ENCODE measurements at places on chromosomes 6 and 20.

DNA sequence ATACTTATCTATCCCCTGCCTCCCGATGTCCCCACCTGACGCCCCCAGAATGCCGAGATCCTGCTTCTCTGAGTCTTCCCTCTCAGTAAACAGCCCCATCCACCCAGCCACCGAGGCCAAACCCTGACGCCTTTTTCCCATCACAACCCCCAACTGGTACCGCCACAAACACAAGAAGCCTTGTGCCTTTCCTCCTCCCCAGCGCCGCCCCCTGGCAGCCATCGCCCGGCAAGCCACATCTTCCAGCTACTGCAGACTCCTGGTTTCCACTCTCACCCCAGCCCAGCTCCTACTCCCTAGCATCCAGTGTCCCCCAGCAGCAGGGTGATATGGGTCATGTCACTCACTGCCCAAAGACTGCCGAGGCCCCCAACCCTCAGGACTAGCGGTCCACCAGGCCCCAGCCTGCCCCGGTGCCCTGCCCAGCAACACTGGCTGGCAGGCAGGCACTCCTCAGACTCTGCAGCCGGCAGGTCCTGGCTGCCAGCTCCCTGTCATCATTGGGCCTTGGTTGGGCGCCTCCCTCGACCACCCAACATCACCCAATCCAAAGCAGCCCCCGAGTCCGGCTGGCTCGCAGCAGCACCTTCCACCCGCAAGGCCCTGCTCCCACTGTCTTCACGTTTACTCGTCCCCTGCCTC lies 11.2 kb downstream of the TCFL5 start:
- DNase-seq = no peak

GRCh38 chr6:107641500-107641941 lies 151.6 kb downstream of the SOBP start:
- DNase-seq = no peak

- DNase-seq = no peak
Measured at GRCh38 chr6:41051873-41052272, 1.1 kb upstream of the APOBEC2 start.

DNA sequence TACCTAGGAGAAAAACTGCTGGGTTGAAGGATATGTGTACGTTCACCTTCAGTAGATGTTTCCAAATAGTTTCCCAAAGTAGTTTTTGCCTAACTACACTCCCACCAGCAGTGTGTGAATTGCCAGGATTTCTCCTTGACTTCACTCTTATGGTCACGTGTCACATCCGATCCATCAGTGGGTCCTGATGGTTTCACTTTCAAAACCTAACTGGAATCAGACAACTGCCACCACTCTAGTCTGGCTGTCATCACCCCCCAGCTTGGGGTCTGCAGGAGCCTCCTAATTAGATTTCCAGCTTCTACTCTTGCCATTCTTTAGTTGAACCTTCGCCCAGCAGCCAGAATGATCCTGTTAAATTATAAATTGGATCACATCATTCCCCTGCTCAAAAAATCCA lies 8.5 kb upstream of the SLC12A5 start:
- DNase-seq = no peak

- DNase-seq = no peak
Measured at GRCh38 chr20:61937963-61938838, 127.5 kb downstream of the TAF4 start.

GRCh38 chr6:116697480-116697879 lies 16.5 kb downstream of the KPNA5 start:
- no peak for DNase-seq

DNA sequence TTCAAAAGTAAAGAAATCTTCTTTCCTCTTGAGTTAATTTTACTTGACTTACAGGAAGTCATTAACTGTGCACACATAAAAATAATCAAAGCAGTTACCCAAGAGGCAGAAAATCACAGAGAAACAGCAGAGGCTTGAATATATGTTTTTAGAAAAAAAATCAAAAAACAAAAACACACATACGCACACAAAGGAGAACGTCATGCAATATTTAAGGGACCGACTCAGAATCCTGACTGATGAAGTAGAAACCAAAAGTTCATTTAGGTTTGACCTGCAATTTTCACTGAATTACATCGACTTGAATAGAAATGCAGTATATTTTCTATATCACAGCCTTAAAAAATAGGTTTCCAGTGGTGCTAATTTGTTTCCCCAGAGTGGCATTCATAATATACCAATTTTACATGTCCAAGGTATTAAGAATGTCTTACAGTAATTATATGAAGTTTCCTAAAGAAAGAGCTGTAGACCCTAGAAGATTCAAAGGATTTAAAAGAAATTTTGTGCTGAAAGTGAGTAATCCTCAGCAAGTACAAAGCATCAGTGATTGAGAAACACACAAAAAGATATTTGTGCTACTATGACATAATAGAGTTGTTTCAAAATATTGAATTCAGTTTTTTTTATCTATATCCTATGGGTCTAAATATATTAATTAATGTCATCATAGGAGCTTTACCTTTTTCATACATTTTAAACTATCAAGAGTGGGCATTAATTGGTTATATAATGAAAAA lies 358.5 kb upstream of the RUNX2 start:
- DNase-seq = no peak

- DNase-seq = no peak
Measured at GRCh38 chr6:147742440-147742839, 233.9 kb downstream of the SAMD5 start.

GRCh38 chr20:60007464-60007863 lies 49.2 kb downstream of the CDH26 start:
- DNase-seq = no peak

GRCh38 chr20:48238326-48238725 lies 453.0 kb upstream of the SULF2 start:
- DNase-seq = no peak

GRCh38 chr6:159522877-159523547 lies 170.0 kb downstream of the SOD2 start:
- DNase-seq = no peak

DNA sequence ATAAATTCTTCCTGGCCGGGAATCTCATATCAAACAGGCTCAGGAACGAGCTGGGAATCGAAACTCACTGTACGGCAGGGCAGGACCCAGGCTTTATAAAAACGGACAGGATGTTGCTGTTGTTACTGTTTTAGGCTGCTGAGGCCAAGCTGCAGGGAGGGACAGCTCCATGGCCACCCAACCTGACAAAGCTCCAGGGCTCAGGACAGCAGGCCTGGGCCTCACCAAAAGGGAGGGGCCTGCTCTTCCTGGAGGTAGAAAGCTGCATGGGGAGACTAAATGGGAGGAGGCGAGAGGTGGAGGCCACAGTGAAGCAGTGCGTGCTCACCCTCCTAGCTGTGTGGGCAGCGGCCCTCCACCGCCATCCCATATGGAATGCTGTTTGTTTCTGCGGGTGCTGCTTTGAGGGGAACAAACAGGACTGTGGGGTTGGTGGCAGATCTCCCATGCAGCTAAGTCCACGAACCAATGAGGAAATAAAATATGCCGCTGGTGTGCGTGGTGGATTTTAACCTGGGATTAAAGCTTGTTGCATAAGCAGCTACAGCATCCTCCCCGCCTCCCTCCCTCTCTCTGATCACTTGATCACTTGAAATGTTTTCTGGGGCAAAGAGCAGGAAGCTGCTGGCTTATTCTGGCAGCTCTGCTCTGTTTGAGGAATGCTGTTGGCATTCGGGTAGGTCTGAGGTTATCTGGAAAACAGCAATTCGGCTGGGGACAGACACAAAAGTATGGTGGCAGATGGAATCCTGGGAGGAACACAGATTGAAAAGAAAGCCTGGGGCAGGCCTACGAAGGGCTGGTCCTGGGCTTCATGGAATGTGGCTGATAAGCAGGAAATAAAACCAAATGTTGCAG lies 2.4 kb upstream of the ZMYND8 start:
- DNase-seq = peak; percentile 69

DNA sequence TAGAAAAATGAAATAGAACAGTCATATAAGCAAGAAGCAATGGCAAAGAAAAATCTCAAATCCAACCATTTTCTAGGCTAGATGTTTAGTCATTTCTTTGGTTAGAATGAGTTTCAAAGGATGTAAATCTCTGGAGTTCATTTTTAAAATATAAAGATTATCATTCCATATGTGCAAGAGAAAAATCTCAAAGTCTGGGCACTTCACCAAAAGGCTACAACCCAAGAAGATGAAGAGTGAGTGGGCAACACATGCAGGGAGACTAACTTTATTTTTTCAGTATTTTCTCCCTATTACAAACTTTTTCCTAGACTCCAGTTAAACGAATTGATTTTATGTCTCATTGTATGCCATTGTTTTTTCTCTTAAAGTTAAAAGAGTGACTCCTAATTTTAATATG lies 83.6 kb downstream of the PHACTR1 start:
- DNase-seq = no peak

GRCh38 chr6:43771210-43771857 lies 1.3 kb downstream of the VEGFA start:
- DNase-seq = peak; percentile 30

DNA sequence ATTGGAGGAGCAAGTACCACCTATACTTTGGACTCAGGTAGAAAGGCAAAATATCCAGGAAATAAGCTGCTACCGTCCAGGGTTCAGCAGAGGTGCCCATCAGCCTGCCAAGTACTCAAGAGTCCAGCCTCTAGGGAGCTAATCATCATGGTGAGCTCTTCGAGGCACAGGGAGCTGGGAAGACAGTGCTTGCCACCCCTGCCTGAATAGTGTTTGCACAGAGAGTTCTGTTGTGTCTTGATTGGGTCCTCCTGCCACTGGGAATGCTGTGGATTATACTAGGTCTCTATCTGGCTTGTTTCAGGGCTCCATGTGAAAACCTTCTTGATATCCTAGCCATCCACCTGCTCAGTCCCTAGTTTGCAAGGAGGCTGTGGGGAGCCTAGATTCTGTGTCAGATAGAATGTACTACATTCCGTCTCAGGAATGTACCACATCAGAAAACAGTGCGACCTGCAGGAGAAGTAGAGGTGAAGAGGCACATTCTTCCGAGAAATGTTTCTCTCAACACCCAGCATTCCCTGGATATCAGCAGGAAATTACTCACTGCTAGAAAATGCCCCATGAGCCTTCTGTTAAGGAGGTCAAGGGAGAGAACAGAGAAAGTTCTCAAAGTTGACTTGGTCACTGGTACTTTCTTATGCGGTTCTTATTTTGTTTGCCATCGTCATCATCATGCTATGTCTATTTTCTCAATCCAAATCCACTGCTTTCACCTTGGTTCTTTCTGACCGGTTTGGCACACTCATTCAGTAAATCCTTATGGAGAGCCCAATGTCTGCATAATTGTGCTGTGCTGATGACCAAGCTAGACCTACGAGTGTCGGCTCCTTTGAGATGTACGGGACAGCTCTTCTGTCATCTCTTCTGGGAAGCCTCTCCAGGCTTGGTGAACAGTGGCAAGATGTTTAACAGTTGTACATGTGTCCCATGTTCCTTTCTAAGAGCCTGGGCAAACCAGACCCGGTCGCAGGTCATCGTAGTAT lies 30.7 kb downstream of the PTPN1 start:
- DNase-seq = no peak

- DNase-seq = no peak
Measured at GRCh38 chr6:135475292-135475886, 22.2 kb downstream of the AHI1 start.

DNA sequence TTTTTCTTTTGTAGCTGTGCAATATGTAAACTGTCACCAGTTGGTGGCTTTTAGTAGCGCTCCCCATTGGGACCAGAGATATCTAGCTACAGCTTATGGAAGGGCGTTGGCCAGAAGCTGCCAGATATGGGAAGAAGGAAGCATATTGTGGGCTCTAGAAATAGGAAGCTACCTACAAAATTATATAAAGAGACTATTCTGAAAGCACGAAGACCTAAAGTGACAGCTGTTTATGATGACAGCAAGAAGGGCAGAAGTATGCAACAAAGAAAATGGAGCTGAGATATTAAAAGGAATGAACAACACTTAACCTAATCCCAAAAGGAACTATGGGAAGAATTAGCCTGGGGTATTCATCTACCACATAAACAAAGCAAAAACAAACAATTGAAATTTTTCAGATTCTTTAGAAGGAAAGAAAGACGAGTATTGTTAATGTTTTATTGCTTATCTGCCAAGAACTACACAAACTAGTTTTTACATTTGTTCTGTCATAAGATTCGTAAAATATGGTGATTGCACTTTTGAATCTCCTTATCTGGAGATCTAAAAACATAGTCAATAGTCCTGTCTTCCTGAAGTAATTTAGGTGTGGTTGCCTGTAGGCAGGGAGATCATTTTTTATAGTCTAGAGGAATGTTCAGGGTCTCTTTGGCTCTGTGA lies 81.6 kb downstream of the NCOA7 start:
- no peak for DNase-seq

- no peak for DNase-seq
Measured at GRCh38 chr6:69238067-69238466, 558.7 kb downstream of the LMBRD1 start.

- DNase-seq = peak; percentile 25
Measured at GRCh38 chr6:158396136-158396535, 83.9 kb downstream of the TULP4 start.

DNA sequence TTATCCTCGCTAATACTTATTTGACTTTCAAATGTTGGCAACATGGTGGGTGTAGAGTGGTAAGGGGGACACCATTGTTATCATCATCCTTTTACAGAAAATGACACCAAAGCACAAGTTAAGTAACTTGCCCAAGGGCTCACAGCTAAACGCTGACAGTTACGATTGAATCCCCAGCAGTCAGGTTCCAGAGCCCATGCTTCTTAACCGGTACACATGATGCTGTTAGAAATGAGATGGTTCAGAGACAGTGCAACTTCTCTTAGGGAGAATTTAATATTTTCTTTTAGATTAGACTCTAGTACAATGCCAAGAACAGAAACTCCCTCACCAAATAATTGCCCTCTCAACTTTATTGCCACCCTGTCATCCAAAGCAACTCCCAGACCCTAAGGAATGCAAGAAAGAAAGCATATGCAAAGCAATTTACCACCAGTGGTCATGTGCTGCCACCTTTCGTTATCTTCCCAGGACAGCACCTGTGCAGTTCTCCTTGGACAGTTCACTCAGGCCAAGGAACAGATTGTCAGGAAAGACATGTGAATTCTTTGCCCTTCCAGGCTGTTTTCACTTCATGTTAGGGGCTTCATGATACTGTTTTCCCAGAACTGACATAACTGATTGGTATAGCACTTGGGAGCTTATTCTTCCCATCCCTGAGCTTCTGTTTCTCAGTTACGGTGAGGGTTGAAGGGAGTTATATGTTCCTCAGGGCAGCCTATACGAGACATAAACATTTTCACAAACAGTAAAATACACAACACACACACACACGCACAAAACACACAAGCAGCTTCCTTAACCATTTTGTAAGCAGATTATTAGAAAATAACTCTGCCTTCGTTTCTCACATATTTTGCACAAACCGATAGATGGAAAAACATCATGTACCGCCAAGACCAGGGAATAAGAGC lies 5.1 kb downstream of the HLA-DMA start:
- peak; percentile 10 for DNase-seq

DNA sequence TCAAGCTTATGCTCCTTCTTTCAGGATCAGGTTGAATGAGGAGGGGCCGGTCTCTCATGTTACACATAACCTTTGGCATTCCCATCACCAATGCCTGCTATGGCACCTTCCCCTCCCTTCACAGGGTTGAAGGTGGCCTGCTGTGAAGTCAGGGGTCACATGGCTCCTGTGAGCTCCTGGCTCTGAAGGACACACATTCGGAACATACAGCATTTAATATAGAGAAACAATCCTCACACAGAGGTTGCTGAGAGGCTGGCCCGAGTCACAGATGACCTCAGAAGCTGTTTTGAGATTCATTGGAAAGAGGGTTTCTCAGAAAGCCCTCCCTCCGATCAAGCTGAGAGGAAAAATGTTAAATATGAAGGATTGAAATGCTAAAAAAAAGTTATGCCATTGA lies 82.1 kb downstream of the PSMG4 start:
- DNase-seq = no peak

- DNase-seq = no peak
Measured at GRCh38 chr6:161745594-161746141, 471.8 kb upstream of the AGPAT4 start.

GRCh38 chr6:71444222-71444621 lies 155.6 kb downstream of the OGFRL1 start:
- no peak for DNase-seq
